ENCODE measurements at places on chromosomes 4 and X.

DNA sequence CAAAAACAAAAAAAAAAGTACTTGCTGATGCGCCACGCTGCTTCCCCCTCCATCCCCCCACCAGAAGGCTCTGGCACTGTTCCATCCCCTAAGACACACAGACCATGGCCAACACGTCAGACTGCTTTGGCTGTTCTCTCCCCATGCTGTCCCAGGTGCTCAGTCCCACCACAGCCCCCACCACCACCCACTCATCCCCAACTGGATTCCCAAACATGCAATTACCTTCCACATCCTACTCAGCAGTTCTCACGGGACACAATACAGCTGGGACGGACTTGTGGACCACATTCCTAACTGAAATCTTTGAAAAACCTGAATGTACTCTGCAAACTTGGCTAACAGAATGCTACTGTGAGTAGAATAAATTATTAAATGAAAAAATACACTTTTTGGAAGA, 8.6 kb downstream of the FAT1 start:
- no peak for DNase-seq

- DNase-seq: no peak
Observed at GRCh38 chr4:83782591-83782990, 246.7 kb downstream of the GPAT3 start.

GRCh38 chr4:170391066-170391740, 301.4 kb upstream of the AADAT start:
- no peak for DNase-seq

- DNase-seq: no peak
Observed at GRCh38 chr4:63315651-63316050, 1093.6 kb downstream of the TECRL start.

- no peak for DNase-seq
Observed at GRCh38 chr4:71262161-71262560, 76.7 kb upstream of the SLC4A4 start.

DNA sequence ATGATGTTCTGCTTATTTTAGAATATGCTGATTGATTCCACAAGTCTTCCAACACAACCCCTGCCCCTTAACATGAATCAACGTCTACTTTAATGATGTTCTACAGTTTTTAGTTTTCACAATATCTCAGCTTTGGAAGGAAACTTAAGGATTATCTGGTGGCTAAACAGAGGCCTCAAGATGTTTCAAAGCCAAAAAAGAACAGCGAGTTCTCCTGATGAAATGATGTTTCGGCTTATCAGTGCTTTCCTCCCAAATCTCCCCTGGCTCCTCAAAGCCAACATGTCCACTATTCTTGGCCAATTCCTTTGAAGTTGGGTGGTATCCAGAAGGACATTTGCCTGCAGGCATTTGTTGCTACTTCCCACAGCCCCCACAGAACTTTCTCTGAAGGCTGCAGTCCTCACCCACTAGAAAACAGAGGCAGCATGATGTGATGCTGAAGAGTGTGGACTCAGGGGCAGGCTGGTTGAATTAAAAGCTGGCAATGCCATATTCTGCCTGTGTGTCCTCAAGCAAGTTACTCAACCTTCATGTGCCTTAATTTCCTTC, 87.3 kb downstream of the ADGRG4 start:
- no peak for DNase-seq

DNA sequence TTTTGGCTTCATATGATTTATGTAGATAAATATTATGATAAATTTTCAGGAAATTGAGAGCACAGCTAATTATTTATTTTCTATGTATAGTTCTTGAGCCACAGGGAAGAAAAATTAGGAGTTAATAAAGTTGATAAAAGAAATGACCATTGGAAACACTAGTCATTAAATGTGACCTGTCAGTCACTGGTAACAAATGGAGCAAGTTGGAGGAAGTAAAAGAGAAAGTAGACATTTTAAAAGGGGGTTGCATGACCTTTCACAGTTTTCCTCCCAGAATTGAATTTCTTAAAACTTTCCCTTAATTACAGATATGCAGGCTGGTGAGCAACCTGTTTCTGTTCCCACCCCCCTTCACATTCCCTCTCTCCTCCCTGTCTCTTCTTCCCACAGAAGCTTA, 5.3 kb downstream of the SMIM9 start:
- DNase-seq: no peak

DNA sequence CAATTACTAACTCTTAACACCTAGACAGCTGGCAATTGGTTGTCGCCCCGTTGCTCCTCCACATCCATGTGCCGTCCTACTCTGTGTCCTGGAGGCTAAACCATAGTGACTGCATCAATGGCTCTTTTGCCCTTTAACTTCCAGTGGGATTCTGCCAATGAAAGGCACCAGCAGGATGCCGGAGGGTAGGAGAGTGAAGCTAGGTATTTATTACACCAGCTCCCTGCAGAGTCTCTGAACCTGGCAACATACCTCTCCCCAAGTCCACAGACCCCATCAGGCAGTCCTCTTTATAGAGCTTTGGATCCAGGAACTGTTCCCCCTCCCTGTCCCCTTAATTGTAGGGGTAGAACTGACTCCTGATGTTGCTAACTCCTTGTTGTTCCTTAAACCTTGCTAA, 426.8 kb downstream of the HNRNPD start:
- DNase-seq: no peak

- DNase-seq: peak; percentile 3
Observed at GRCh38 chrX:40098264-40099054, 701 bp upstream of the BCOR start.

- DNase-seq: no peak
Observed at GRCh38 chr4:18735740-18736268, 714.2 kb upstream of the LCORL start.

DNA sequence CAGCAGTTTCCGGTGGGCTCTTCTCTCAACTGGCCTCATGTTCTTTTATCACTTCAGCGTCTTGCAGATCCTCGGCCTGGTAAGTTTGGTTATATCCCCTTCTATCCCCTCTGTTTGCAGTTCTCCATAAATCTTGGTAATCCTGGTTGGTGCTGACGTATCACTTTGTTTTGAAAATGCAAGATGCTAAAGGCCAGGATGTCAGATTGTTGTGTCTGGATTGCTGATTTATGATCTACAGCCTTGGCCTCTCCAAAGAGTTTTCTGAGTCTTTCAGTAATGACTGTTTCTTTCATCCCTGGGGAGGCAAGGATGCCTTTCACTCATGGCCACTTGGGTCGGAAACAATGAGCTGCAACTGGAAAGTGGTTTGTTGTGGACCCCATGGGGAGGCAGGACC, 146.4 kb downstream of the AMMECR1 start:
- DNase-seq: no peak

- no peak for DNase-seq
Observed at GRCh38 chr4:31290836-31291235, 570.7 kb downstream of the PCDH7 start.

GRCh38 chr4:155506745-155507144, 130.0 kb upstream of the MAP9 start:
- no peak for DNase-seq

- DNase-seq: no peak
Observed at GRCh38 chr4:992297-993110, 700 bp downstream of the SLC26A1 start.

Data from NCI-H187 (cell line).